Activated T-cell treated with anti-CD3 and anti-CD28 coated beads for 1 hour (primary cell): ENCODE measurements at places on chromosomes 6 and 20.
A peak's percentile ranks its signal among the peaks of the same experiment; 100 is the strongest.

- no peak for DNase-seq
Observed at GRCh38 chr6:169205176-169206160, 48.2 kb downstream of the THBS2 start.

DNA sequence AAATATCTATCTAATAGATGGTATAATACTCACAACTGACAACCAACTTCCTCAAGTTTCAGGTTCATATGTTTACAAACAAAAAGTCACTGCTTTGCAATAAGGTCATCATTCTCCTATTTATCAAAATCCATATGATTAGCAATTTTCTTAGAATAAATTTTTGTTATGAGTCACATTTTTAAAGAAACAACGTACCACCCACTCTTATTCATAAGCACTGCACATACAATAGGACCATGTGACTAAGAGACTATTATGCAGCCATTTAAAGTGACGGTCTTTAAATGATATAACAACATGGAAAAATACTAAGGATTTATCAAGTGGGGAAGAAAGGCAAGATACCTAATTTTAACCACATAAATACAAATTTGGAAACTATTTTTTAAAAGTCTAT, 40.0 kb downstream of the REPS1 start:
- DNase-seq: no peak

GRCh38 chr6:10507715-10508114, 13.4 kb upstream of the GCNT2 start:
- no peak for DNase-seq

DNA sequence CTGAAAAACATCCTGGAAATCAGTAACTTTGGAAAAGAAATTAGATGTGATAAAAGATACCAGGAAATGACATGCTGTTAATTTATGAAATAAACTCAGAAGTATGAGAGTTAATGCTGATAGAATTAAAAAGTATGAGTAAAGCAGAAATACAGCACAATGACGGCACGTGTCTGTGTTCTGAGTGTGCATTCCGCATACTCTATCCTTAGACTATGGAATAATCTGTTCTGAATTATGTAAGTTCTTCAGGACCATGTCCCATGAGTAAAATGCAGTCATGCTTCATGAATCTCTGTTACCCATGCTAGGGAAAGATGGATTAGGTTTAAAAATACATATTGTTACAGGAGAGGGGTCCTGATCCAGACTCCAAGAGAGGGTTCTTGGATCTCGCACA, 21.7 kb downstream of the HECA start:
- no peak for DNase-seq

- DNase-seq: no peak
Observed at GRCh38 chr6:21707524-21708319, 114.2 kb downstream of the SOX4 start.

DNA sequence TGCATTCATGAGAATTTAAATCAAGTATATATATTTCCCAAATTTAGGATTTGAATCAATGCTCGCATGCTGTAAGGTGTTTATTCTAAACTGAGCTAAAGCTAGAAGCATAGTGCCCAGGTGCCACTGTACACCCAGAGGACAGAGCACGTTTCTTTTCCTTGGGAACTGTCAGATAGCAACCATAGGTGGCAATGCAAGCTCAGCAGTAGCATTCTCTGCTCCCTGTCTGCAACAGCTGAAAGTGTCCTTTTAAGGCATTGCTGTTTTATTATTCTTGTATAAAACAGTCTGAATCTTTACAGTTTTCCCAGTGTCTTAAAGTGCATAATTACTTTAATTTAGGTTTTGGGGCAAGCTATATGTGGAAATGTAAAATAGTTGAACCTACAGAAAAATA, 443.4 kb upstream of the MMS22L start:
- no peak for DNase-seq

- no peak for DNase-seq
Observed at GRCh38 chr6:137095651-137096238, 51.0 kb upstream of the IL20RA start.

GRCh38 chr20:23397961-23398360, 23.3 kb downstream of the NAPB start:
- DNase-seq: no peak

DNA sequence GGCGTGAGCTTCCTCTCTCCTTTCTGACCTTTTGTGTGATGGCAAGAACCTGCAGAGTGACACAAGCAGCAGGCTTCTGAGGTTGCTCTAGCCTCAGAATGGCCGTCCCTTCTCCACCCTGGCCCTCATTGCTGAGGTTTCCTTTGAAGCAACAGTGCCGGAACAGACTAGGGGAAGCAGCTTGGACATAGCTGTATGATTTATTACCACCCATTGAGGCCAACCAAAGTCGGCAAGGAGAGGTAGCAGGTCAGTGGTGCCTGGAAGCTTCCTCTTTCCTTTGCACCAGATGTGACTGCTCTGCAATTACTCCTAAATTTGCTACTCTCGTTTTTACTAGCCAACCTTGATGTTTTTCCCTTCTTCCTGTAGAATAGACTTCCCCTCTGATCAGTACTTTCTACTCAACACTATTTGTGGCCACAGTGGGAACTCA, 31.4 kb downstream of the PTPN1 start:
- no peak for DNase-seq

DNA sequence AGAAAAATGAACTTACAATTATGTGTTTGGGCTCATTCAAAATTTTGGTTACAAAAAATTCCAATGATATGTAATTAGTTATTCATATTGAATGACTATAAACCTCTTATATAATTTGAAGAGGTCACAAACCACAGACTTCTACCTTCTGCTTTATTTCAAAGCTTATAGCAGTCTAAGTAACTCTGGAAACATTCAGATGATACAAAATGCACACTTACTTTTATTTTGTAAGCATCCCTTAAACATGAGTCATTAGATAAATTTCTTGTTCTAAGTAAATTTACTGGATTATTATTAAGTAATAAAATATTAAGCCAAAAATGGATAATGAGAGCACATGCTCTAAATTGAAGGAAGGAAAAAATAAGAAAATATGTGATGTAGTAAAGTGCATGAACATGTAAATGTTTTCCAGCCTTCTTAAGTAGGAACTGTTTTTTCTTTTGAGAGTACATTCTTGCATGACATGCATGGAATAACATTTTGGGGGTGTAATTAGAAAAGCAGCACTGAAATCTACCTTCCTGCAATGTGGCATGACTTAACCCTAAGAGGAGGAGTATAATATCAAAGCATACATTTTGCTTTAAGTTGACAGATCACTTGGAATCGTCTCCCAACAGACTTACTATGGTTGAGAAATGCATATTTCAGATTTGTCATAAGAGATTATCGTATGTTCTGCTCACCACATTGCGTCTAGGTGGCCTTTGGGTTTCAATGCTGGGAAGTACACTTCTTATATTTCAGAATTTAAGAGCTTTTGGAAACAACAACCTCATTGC, 372.7 kb upstream of the HSF2 start:
- DNase-seq: no peak

GRCh38 chr6:105985816-105986632, 100.1 kb upstream of the PRDM1 start:
- no peak for DNase-seq

GRCh38 chr6:21732731-21733130, 139.2 kb downstream of the SOX4 start:
- no peak for DNase-seq

DNA sequence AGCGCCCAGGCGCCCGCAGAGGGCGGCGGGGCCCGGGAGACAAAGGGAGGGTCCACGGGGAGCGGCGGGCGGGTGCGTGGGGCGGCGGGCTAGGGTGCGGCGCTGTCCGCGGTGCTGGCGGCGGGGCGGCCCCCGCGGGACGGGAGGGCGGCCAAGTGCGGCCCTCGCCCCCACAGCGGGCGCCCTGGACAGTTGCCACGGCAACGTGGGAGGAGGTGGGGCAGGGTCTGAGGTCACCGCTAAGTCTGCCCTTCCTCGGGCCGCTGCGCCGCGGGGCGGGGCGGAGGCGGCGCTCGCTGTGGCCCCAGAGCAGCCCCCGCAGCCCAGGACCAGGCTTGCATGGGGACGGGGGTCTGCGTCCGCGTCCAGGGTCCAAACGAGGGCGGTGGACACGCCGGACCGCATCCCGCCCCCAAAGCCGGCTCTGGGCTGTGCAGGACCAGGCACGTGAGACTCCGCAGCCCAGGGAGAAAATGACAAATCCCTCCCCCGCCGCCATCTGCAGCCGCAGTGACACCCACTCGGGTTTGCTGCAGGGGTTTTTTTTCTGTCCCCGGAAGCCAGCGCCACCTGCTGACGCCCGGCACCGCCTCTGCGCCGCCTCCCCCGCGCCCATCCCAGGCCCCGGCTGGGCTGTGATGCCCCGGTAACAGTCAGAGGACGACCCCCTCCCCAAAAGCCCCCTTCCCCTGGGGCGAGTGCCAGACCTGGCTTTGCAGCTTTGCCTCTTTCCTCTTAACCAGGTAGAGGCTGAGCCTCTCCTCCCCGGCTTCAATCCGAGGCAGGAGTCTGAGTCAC, 36.8 kb downstream of the YTHDF1 start:
- peak; percentile 55 for DNase-seq

DNA sequence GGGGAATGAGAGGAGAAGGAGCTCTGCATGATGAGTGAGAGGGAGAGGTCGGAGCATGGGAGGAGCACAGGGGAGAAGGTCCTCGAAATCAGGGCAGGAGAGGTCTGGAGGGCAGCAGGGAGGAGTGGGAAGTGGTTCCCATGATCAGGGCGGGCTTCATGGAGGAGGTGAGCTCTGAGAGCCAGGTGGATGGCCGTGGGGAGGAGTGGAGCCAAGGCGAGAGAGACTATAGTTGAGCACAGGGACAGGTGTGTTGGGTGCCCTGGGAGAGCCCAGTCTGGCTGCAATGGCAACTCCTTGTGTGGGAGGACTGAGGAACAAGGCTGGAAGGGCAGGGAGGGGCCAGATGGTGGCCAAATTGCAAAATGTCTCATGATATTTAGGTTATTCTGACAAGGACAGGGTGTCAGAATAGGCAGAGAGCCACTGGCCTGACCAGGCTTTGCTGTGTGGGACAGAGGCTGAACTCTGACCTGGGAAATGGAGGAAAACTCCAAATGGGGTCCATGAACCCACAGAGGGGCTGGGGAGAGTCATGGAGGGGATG, 21.4 kb downstream of the TTBK1 start:
- no peak for DNase-seq

DNA sequence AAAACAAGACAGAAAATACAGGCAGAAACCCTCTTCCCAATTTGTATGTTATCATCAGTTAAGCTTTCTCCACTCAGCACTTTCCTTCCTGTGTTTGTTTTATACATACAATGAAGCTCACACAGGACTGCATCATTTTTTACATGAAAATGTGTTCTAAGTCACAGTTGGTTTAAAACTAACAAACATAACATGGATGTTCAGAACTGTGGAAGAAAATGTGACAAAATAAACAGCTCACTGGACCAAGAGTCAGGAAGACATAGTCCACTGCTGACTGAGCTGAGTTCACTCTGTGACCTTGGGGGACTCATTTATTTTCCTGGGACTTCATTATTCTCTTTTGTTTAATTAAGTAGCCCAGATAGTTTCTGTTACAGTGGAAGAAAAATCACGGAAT, 331.5 kb downstream of the SYNE1 start:
- no peak for DNase-seq

DNA sequence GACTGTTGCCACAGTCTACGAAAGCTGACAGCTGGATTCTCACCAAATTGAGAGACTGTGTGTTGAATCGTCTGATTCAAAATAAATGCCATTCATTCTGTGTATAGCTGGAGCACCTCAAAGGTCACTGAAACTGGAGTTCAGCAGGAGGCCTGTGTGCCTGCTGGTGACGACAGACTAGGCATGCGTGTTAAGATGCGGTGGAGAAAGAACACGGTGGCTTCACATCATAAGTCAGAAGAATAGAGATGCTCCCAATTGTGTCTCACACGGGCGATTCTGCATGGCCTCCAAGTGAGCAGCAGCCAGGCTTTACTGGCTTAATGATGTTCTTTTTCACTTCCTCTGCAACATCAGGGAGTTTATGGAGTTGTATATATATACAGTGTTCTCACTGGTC, 32.3 kb downstream of the SNHG17 start:
- no peak for DNase-seq

DNA sequence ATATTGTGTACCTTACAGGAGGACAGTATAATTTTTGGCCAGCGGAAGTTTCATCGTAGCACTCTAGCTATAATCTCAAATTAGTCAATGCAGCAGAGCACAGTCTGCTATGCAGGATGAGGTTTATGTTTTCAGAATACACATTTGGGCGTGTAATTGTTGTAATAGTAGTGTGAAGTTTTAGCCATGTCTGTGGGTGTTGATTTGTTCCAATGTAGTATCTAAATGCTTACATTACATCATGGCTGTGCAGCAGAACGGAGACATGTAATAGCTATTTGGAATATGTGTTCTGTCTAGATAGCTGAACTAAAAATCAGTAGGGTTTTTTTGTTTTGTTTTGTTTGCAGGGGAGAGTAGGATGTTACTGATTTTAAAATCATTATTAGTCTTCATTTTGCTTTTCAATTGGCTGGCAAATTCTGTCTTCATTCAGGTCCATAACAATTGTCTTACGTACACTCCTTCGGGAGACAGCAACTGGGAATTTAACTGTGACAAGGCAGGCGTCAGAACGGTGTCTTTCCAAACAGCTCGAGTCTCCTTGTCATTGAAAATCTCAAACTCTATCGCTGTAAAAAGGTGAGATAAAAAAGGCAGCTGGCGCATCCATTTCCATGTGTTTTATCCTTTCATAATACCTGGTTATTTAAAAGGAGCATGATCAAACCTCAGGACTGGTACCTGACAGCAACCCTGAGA, 65.1 kb upstream of the CDH4 start:
- DNase-seq: no peak

- no peak for DNase-seq
Observed at GRCh38 chr6:148770408-148771211, 23.8 kb downstream of the UST start.

DNA sequence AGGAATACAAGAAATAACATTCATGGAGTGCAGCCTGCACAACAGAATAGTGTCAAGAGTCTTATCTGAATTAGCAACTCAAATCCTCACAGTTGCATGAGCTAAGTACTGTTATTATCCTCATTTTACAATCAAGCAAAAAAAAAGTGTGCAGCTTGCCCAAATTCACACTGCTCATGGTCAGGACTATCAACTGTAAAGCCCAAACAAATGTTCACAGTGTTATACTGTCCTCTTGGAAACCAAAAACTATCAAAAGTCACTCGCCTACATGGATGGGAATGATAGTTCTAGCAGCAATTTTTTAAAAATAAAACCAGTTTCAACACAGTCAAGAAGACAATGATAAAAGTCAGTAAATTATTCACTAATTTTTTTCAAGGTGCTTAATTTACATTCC, 114.6 kb upstream of the HSF2 start:
- no peak for DNase-seq

DNA sequence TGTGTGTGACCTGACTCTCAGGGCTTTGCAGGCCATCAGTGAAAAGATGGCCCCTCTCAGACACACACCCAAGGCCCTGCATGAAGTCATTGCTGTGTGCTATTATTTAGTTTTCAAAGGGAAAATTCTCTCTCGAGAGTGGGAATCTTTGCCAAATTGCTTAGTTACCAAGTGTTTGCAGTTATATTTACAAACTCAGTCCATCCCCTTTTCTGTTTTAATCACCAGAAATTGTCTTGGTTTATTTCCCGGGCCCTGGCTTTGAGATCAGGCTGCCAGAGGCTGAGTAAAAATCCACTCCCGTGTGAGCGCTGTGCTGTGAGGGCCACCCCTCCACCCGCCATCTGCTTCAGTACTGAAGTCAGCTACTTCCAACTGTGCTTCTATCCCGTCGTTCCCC, 163.1 kb downstream of the SOD2 start:
- DNase-seq: no peak
